ENCODE measurements at places on chromosomes 6 and 20.
A peak's percentile ranks its signal among the peaks of the same experiment; 100 is the strongest.

DNA sequence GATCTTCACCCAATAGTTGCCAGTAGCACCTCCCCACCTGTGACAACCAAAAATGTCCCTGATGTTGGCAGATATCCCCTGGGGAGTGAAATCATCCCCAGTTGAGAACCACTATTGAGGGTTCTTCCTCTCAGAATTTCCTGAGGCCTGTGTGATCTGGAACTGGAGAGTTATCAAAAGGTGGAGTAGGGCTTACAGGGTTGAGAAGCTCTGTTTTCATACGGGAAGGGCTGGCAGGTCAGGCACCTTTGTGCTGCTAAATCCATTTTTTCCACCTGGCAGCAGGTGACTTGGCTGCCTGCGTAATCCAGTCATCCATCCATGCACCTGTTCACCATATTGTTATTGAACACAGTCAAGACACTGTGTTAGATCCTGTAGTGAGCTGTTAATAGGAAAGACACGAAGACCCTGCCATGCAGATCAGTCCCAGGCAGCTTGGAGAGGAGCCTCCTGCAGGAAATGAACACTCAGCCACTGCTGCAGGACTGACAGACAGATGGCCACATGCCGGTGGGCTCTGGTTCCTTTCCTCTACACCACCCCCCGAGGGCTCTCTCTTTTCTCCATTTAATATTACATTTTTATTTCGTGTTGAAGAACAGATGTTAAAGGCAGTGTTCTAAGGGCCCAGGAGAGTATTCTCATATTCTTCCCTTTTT, 5.4 kb downstream of the DUSP22 start:
- DNase-seq = no peak

- no peak for DNase-seq
Measured at GRCh38 chr6:14709900-14710299, 536.0 kb upstream of the JARID2 start.

DNA sequence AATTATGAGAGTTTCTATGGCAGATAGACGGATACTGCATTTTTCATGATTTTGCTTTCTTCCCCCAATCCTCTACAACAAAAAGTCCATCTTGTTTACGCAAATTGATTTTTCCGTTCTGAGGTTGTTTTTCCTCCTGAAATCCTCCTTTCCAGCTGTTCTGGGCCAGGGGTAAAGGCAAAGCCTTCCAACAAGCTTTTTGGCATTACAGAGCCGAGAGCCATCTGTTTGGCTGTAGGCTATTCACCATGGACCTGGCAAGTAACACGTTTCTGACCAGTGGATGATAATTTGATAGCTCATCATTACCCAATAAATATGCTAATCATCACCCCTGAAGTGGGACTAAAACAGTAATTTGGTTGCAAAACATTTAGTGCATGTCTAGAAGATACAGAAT, 226.5 kb downstream of the CBLN4 start:
- no peak for DNase-seq

DNA sequence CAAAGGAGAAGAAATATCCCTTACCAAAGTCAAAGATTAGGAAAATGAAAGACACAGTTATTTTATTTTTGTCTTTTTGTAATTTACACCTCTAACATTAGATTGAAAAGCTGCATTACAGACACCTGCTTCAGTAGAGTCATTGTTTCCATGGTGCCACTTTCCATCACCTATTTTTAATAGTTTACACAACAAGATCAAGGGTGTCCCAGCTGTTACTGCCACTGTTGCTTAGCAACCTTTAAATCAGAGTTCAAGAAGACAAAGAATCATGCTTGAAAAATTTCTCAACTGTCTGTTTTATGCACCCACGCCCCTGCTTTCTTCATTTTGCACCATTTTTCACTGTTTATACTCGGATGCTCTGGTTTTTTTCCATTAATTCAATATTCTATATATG, 668.2 kb upstream of the GJE1 start:
- peak; percentile 98 for DNase-seq

GRCh38 chr6:105898286-105898685, 187.8 kb upstream of the PRDM1 start:
- DNase-seq = no peak

All from NCI-H1417 treated with DMSO at 0.1 percent for 48 hours (cell line).